Dermis blood vessel endothelial cell (primary cell): ENCODE measurements at places on chromosomes 6 and 20. TPM values are rescaled to one million over a fixed set of nuclear protein-coding genes. Genes with fewer than 3 reads are reported as not detected.

The LY6G5C gene
- total RNA-seq, result 3.6 and 4.5 TPM in 2 replicates

The SNX14 gene
- 138 and 159 TPM in 2 replicates for total RNA-seq

The PREX1 gene
- 63.1 and 63.9 TPM in 2 replicates for total RNA-seq

The CRISP2 gene
- not detected in 2 replicates for total RNA-seq

The POFUT1 gene
- total RNA-seq, result 35.2 and 49.7 TPM in 2 replicates

The RAB23 gene
- 8.1 and 9.0 TPM in 2 replicates for total RNA-seq

The PLA2G7 gene
- not detected in 2 replicates for total RNA-seq

The DUSP15 gene
- 0.14 and 0.34 TPM in 2 replicates for total RNA-seq

The C6orf132 gene
- total RNA-seq, result under 0.01 TPM in 1 of 2 replicates, not detected in the other

The PPIL4 gene
- 30.3 and 42.0 TPM in 2 replicates for total RNA-seq

The BANF2 gene
- total RNA-seq, result not detected in 2 replicates

The NEDD9 gene
- total RNA-seq, result 158 and 173 TPM in 2 replicates
